Occipital lobe (tissue), 3 donors: ENCODE measurements at places on chromosomes 7 and 10. TPM values are rescaled to one million over a fixed set of nuclear protein-coding genes. Genes with fewer than 3 reads are reported as not detected.

The HECW1 gene
- 54.7 TPM for total RNA-seq

DNA sequence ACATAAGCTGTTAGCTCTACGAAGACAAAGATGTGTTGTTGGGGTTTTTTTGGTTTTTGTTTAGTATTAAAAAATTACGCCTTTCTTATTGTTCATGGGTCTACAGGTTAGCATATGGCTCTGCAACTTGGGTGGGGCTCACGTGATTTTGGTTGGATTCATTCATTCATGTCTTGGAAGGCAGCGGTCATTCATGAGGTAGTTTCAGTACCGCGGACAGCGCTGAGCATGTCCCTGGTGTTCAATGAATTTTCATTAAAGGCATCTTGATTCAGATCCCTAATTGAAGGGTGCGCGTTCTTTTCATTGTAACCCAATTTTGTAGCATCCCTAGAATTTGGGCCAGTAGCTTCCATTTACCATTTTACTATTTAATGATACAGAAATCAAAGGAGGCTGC lies 42.9 kb upstream of the TCERG1L start:
- no peak for DNase-seq

The NUTM2E gene
- total RNA-seq = 0.78 TPM

GRCh38 chr10:49139028-49139845 lies 5.4 kb upstream of the FAM170B start:
- no peak for DNase-seq

- no peak for DNase-seq
Observed at GRCh38 chr7:12386313-12386740, 17.3 kb downstream of the VWDE start.

DNA sequence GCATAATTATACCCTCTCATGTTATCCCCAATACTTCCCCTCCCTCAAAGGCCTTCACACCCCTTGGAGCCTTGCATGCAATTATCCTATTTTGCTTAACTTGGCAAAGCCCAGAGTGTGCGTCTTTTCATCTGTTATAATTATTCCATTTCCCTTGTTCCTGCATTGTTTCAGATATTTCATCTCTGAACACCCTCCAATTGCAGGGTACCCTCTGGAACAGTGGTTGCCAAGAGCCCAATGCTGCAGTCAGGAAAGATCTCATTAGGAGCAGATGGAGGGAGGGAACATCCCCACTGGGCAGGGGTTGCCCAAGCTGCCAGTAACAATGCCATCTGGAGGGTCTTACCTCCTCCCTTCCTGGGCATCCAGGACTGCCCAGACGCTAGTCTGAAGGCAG lies 18.4 kb upstream of the GOLGA7B start:
- DNase-seq = no peak

DNA sequence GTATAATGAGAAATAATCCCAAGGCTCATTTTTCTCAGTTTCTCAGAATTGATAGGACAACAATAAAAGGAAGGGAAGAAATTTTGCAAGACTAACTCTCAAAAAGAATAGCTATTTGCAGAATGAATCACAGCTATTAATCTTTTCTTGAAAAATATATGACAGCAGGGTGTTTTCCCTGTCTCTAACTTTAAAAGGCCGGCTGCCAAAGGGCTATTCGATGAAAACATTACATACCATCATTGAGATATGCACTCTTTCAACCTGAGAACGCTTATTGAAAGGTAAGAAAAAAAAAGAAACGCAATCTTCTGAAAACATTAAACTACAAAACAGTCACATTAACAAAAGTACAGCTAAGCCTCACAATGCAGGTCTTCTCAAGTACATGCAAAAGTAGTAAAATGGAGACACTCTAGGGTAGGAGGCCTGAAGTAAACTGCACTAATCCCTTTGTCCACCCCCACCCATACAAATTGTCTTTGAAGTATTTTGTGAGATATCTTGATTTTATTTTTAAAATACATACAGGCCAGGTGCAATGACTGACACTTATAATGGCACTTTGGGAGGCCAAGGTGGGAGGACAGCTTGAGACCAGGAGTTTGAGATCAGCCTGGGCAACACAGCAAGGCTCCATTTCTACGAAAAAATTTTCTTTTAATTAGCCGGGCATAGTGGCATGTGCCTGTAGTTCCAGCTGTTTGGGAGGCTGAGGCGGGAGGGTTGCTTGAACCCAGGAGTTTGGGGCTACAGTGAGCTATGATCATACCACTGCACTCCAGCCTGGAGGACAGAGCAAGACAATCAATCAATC lies 83.0 kb downstream of the PARD3 start:
- no peak for DNase-seq

GRCh38 chr7:138833596-138833995 lies 35.6 kb upstream of the ATP6V0A4 start:
- no peak for DNase-seq

GRCh38 chr10:38072552-38072951 lies 21.6 kb upstream of the ZNF37A start:
- DNase-seq = no peak

DNA sequence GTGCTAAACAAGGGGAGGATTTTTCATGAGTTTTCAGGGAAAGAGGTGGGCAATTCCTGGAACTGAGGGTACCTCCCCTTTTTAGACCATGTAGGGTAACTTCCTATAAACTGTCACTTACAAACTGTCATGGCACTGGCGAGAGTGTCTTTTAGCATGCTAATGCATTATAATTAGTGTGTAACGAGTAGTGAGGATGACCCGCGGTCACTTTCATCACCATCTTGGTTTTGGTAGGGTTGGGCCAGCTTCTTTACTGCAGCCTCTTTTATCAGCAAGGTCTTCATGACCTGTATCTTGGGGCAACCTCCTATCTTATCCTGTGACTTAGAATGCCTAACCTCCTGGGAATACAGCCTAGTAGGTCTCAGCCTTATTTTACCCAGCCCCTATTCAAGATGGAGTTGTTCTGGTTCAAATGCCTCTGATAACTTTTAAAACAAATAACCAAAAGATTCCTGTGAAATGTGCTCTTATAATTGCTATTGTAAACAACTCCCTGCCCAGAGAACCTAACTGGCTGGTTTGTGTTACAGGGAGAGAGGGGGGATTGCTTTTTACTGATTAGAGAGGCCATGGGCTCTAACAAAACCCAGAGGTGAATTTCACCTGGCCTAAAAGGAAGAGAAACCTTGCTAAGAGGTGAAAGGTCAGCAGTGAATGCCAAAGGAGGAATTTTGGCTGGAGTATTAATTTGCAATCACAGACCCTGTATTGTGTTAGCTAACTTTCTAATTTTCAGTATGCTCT lies 64.3 kb downstream of the EEPD1 start:
- no peak for DNase-seq

GRCh38 chr7:82142263-82142864 lies 301.2 kb downstream of the CACNA2D1 start:
- DNase-seq = no peak

DNA sequence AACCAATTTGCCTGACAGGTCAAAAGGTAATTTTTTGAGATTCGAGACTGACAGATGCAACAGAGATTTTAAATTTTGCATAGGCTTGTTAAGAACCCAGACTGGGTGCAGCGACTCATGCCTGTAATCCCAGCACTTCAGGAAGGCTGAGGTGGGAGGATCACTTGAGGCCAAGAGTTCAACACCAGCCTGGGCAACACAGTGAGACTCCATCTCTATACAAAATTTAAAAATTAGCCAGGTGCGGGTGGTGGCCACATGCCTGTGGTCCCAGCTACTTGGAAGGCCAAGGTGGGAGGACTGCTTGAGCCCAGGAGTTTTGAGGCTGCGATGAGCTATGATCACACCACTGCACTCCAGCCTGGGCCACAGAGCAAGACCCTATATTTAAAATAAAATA lies 34.6 kb downstream of the AMZ1 start:
- no peak for DNase-seq

DNA sequence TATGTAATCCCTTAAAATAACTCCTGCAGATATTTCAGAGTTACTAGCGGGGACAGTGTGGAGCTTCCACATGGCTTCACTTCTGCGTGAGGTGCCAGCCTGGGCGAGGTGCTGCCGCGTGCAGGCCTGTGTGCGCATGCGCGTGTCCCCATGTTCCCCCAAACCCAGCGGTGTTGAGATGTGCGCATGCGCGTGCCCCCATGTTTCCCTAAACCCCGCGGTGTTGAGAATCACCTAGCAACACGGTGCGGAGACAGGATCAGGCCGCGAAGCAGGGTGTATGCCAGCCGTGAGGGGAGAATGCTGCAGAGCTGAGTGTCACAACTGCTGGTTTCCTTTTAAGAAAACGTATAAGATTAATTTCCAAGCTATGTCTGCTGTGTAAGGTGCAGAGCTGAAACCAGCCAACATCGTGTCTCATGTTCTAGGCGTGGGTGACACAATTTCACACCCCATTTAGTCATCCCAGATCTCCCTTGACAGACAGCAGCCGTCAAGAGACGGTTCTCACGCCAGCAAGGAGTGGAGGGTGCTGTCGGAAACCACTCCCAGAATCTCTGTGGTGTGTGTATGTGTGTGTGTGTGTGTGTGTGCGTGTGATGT lies 71.9 kb upstream of the ADARB2 start:
- peak; percentile 40 for DNase-seq

- no peak for DNase-seq
Observed at GRCh38 chr10:1399431-1400100, 337.8 kb downstream of the ADARB2 start.

- no peak for DNase-seq
Observed at GRCh38 chr7:47529826-47530555, 51.9 kb downstream of the TNS3 start.

DNA sequence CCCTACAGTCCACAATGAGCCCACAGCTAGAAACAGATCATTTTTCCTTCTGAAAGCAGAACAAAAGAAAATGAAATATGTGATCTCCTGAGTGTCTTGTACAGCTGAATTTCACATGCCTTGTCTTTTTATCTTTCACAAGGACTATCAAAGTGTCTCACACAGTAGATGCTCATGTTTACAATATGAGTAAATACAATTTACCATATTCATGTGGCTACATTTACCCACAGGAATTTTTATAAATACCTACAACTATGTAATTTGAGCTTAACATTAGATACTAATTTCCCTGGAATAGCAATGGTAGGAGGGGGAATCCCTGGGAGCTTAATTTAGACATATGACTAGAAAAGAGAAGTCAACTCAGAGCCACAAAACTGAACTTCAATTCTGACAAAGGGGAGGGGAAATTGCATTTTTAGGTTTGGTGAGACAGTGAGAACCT lies 186.2 kb downstream of the MACC1 start:
- DNase-seq = no peak

GRCh38 chr7:88243345-88243909 lies 23.6 kb upstream of the SRI start:
- peak; percentile 10 for DNase-seq

The MAPK8 gene
- total RNA-seq = 331 TPM

- DNase-seq = no peak
Observed at GRCh38 chr7:42198296-42198695, 38.7 kb downstream of the GLI3 start.

The KLHDC10 gene
- total RNA-seq = 102 TPM

GRCh38 chr7:77335581-77335980 lies 80.6 kb downstream of the GSAP start:
- no peak for DNase-seq

GRCh38 chr7:5872326-5872725 lies 8.3 kb upstream of the OCM start:
- DNase-seq = no peak

DNA sequence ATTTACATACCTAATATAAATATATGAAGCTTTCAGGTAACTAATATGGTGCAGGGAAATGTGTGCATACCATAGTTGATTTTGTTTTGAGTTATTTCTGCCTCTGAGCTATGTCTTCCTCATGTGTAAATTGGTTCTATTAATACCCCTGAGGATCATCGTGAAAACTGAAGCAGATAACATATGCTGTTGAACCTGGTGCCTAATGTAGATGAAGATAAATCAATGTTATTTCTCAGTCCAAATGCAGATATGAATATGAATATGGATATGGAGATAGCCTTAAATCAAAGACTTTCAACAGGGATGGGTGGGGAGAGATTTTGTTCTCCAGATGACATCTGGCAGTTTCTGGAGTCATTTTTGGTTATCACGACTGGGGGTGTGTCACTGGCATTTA lies 122.3 kb upstream of the ANKRD30A start:
- no peak for DNase-seq

GRCh38 chr10:79019441-79020014 lies 49.2 kb upstream of the ZMIZ1 start:
- DNase-seq = no peak

The ITIH5 gene
- total RNA-seq = 14.3 TPM

GRCh38 chr10:121764233-121764942 lies 163.4 kb downstream of the ATE1 start:
- no peak for DNase-seq
